ENCODE measurements at places on chromosomes 2 and 18. TPM values are rescaled to one million over a fixed set of nuclear protein-coding genes. Genes with fewer than 3 reads are reported as not detected.

Gene ERCC3
- 53.3 TPM for total RNA-seq

Gene TMEM247
- total RNA-seq = not detected

Gene NLRC4
- not detected for total RNA-seq

Gene REG1B
- total RNA-seq = not detected

Gene NPC1
- 33.8 TPM for total RNA-seq

Gene IL1RL2
- not detected for total RNA-seq

Gene GREB1
- total RNA-seq = 0.29 TPM

Gene POTEF
- total RNA-seq = not detected

Gene MAL
- 237 TPM for total RNA-seq

Gene GNAL
- total RNA-seq = 0.04 TPM

Gene CHRND
- total RNA-seq = not detected

Gene DUSP19
- 1.6 TPM for total RNA-seq

Gene EPHA4
- 28.2 TPM for total RNA-seq

Gene ANO7
- total RNA-seq = 0.12 TPM

Gene DOCK10
- 281 TPM for total RNA-seq

Gene SLC4A5
- total RNA-seq = 3.0 TPM

Gene SAG
- total RNA-seq = not detected
